Left lung (tissue), 14 donors: ENCODE measurements at places on chromosomes 7 and 10. TPM values are rescaled to one million over a fixed set of nuclear protein-coding genes. Genes with fewer than 3 reads are reported as not detected.

DNA sequence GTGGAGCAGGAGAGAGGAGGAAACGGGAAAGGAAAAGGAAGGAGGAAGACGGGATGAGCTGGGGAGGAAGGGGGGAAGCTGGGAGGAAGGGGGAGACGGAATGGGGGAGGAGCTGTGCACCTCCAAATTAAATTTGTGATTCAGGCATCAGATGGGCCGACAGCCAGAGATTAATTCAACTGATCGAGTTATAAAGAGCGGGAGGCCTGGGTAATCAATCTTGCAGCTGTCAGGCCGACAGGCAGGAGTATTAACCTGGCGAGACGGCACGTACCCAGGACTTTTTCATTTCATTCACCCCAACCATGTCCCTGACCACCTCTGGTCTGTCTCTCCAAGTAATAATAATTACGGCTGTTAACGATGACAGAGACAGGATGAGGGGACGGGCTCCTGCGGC, 26.2 kb downstream of the KAZALD1 start:
- no peaks in the 10 kb centered on the region for H3K4me1 ChIP-seq
- no peak overlapping the region for H3K4me3 ChIP-seq
- H3K27me3 ChIP-seq, result peaks cover 99% of the 10 kb centered on the region
- no peak overlapping the region for H3K27ac ChIP-seq
- no peaks in the 10 kb centered on the region for H3K36me3 ChIP-seq

GRCh38 chr10:132820056-132820455, 34.1 kb upstream of the NKX6-2 start:
- no peak overlapping the region for H3K27ac ChIP-seq
- DNase-seq, result no peak
- no peaks in the 10 kb centered on the region for H3K4me1 ChIP-seq
- no peak overlapping the region for H3K4me3 ChIP-seq
- no peaks in the 10 kb centered on the region for H3K36me3 ChIP-seq
- H3K27me3 ChIP-seq, result no peaks in the 10 kb centered on the region

DNA sequence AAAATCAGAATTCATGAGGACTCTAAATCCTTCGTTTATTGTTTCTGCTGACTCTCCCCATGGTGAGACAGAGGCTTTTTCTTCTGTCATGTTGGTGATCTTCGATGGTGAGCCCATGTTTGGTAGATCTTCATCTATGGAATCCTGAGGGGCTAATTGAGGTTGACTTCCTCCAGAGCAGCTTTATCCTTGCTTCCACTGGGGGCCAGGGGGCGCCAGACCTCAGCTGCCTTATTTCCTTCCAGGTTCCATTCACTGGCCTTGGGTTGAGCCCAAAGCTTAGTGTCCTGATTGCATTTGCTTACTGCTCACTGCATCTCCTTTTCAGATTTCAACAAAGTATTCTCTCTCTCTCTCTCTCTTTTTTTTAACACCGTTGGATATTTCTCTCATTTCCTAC, 80.7 kb downstream of the GCC1 start:
- no peak for DNase-seq
- H3K27me3 ChIP-seq, result no peaks in the 10 kb centered on the region
- H3K27ac ChIP-seq, result no peak overlapping the region
- no peak overlapping the region for H3K4me3 ChIP-seq

- H3K27ac ChIP-seq, result no peak overlapping the region
- H3K36me3 ChIP-seq, result no peaks in the 10 kb centered on the region
- no peak overlapping the region for H3K4me3 ChIP-seq
- H3K27me3 ChIP-seq, result no peaks in the 10 kb centered on the region
- no peaks in the 10 kb centered on the region for H3K4me1 ChIP-seq
- DNase-seq, result no peak
Observed at GRCh38 chr7:80060218-80060806, 74.3 kb upstream of the GNAI1 start.

The CCDC3 gene
- 7.8 TPM for total RNA-seq

- peaks cover 7% of the 10 kb centered on the region for H3K27me3 ChIP-seq
- no peak overlapping the region for H3K4me3 ChIP-seq
- H3K27ac ChIP-seq, result no peak overlapping the region
- no peaks in the 10 kb centered on the region for H3K4me1 ChIP-seq
Observed at GRCh38 chr10:42969909-42970308, 107.0 kb upstream of the RET start.

The ZNF488 gene
- total RNA-seq, result 0.73 TPM

- H3K4me3 ChIP-seq, result no peak overlapping the region
- no peaks in the 10 kb centered on the region for H3K36me3 ChIP-seq
- DNase-seq, result no peak
- H3K27me3 ChIP-seq, result peaks cover 10% of the 10 kb centered on the region
- peak overlapping the region; percentile 3 for H3K27ac ChIP-seq
Observed at GRCh38 chr7:134886353-134887057, 99.8 kb upstream of the AGBL3 start.

GRCh38 chr7:128123291-128124037, 92.2 kb upstream of the LRRC4 start:
- no peak for DNase-seq
- no peak overlapping the region for H3K27ac ChIP-seq
- H3K4me3 ChIP-seq, result no peak overlapping the region
- H3K36me3 ChIP-seq, result no peaks in the 10 kb centered on the region

DNA sequence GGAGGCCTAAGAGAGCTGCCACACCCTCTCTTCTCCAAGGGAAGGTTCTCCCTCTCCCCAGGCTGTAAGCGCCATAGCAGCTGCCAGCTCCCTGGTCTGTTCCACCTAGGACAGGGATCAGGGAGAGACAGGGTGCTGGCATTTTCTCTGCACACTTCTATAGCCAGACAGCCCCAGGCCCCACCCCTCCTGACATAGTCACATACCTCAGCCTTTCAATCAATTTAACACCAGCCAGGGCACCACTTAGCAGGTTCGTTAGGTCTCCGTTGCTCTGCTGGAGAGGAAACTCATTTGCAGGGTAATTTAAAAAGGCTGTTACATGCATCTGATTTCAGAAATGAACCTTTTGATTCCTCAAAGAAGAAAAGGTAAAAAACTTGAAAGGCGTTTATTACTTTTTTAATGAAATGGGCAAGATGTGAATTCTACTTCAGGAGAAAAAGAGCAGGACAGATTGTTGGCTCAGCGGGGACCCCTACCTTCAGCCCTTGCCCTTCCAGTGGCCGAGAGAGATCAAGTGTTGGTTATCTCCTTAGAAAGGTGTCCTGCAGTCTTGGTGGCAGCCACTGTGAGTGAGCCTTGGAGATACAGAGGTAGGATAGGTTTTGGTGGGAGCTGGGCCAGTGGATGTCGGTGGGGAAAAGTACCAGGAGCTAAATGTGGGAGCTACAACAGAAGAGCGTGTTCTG, 180.5 kb upstream of the GALNT17 start:
- H3K4me3 ChIP-seq, result no peak overlapping the region
- H3K4me1 ChIP-seq, result no peaks in the 10 kb centered on the region
- no peaks in the 10 kb centered on the region for H3K27me3 ChIP-seq

The PCDH15 gene
- total RNA-seq, result 0.58 TPM

- no peak overlapping the region for H3K4me3 ChIP-seq
- no peak overlapping the region for H3K27ac ChIP-seq
- no peaks in the 10 kb centered on the region for H3K27me3 ChIP-seq
- no peaks in the 10 kb centered on the region for H3K36me3 ChIP-seq
Observed at GRCh38 chr7:103011650-103012049, 62.9 kb downstream of the FBXL13 start.

The MMP21 gene
- 0.32 TPM for total RNA-seq

GRCh38 chr10:20466731-20467130, 430.4 kb downstream of the NEBL start:
- H3K27ac ChIP-seq, result no peak overlapping the region
- H3K36me3 ChIP-seq, result no peaks in the 10 kb centered on the region
- no peak overlapping the region for H3K4me3 ChIP-seq
- H3K27me3 ChIP-seq, result no peaks in the 10 kb centered on the region

- no peaks in the 10 kb centered on the region for H3K27me3 ChIP-seq
- no peaks in the 10 kb centered on the region for H3K36me3 ChIP-seq
- DNase-seq, result no peak
- peak overlapping the region; percentile 73 for H3K4me3 ChIP-seq
- peaks cover 13% of the 10 kb centered on the region for H3K4me1 ChIP-seq
Observed at GRCh38 chr7:32893207-32893524, 1.6 kb upstream of the KBTBD2 start.

GRCh38 chr10:124011464-124011863, 81.9 kb downstream of the CHST15 start:
- peaks cover 22% of the 10 kb centered on the region for H3K4me1 ChIP-seq
- no peak for DNase-seq
- H3K36me3 ChIP-seq, result no peaks in the 10 kb centered on the region
- no peak overlapping the region for H3K4me3 ChIP-seq

GRCh38 chr10:71068861-71069271, 143.5 kb upstream of the UNC5B start:
- peaks cover 19% of the 10 kb centered on the region for H3K27me3 ChIP-seq
- DNase-seq, result no peak
- H3K4me3 ChIP-seq, result no peak overlapping the region

- no peak overlapping the region for H3K4me3 ChIP-seq
- H3K36me3 ChIP-seq, result no peaks in the 10 kb centered on the region
- H3K27me3 ChIP-seq, result no peaks in the 10 kb centered on the region
- no peaks in the 10 kb centered on the region for H3K4me1 ChIP-seq
- H3K27ac ChIP-seq, result no peak overlapping the region
Observed at GRCh38 chr7:42210333-42210732, 26.7 kb downstream of the GLI3 start.

DNA sequence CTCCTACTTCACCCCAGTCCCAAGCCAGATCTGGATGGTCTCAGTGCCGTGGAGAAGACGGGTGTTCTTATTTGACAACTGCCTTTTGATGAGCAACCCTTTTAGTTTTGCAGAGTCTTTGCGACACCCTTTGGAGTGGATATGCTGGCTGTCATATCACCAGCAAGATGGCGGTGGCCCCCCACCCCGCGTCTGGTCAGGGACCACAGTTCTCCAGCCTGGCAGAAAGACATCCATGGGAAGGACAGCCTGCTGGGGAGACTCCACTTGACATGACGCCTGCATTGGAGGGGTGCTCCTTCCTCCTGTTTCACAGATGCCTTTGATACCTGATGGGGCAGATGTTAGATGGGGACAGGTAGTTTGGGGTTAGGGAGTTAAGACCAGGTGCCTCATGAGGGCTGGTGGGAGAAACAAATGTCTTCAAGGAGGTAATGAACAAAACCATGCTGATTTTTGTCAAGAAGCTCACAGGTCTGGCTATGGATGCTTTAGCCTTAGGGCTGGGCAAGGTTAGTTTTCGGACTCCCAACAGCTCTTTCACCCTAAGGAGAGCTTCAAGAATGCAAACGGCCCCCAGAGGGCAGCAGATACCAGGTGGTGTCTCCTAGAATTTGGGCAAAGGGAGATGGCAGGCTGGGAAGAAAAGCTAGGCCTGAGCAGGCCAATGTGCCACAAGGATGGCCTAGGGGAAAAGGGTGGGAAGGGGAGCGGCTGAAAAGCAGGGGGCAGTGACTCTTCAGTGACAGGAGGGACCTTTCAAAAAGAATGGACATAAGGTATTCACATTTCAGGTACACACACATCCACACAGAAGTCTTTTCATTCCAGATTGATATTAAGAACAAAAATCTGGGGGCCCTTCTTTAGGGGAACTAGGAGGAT, 95.2 kb downstream of the CLEC2L start:
- H3K27me3 ChIP-seq, result no peaks in the 10 kb centered on the region
- no peak overlapping the region for H3K4me3 ChIP-seq
- H3K4me1 ChIP-seq, result peaks cover 5% of the 10 kb centered on the region
- no peak overlapping the region for H3K27ac ChIP-seq
- no peaks in the 10 kb centered on the region for H3K36me3 ChIP-seq

GRCh38 chr7:27955596-27955995, 215.6 kb downstream of the TAX1BP1 start:
- no peak for DNase-seq
- H3K4me3 ChIP-seq, result no peak overlapping the region
- H3K4me1 ChIP-seq, result no peaks in the 10 kb centered on the region

The STRIP2 gene
- total RNA-seq, result 5.3 TPM

DNA sequence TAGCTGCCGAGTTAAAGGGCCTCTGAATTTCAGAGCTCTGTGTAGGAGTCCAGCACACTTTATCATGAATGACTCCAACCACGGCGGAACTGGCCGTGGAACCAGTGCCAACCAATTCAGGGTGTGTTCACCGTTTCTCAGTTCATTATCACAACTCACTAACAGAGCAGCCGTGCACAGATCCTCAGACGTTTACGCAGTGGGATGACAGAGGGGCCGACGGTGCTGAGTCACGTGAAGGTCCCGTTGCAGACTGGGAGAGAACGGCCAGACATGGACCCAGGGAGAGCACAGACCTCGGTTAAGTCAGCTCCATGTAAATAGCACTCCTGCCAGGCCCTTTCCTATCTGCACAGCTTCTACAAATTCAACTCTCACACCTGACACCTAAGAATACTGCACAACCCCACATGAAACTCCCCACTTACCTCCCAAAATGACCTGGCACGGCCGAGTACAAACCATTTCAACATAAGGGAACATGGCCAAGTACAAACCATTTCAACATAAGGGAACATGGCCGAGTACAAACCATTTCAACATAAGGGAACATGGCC, 95.5 kb downstream of the DIP2C start:
- no peak overlapping the region for H3K4me3 ChIP-seq
- H3K27me3 ChIP-seq, result no peaks in the 10 kb centered on the region
- DNase-seq, result no peak

GRCh38 chr10:14040787-14041631, 289.7 kb downstream of the FRMD4A start:
- no peaks in the 10 kb centered on the region for H3K27me3 ChIP-seq
- no peaks in the 10 kb centered on the region for H3K4me1 ChIP-seq
- H3K36me3 ChIP-seq, result no peaks in the 10 kb centered on the region
- DNase-seq, result no peak

GRCh38 chr10:1036341-1036791, 10.7 kb upstream of the IDI2 start:
- no peak for DNase-seq
- H3K4me3 ChIP-seq, result no peak overlapping the region
- peaks cover 3% of the 10 kb centered on the region for H3K36me3 ChIP-seq

DNA sequence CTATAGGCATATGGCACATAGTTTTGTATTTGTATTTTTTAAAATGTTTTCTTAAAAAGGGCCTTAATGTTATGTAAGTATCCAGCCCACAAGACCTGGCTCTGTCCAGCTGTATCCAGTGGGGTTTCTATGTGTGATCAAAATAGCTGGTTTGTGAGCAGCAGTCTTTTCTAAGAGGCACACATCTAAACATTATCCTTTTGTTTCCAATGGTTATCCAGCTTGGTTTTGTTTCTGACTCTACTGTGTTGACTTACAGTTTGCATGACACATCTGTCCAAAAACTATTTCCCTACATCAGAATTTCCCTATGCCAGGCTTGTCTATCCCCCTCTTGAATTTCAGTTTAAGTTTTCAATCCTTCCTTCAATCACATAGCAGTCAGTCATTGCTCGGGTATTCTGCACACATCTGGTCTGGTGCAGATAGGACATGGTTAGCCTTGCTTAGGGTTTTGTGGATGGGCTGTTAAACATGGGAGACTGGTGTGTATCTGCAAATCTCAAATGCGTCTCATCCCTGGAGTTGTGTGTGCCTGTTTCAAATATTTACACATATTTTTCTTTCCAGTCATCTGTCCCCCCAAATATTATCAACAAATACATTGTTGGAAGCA, 104.2 kb downstream of the SAMD9 start:
- H3K27me3 ChIP-seq, result no peaks in the 10 kb centered on the region
- H3K36me3 ChIP-seq, result no peaks in the 10 kb centered on the region
- H3K4me1 ChIP-seq, result no peaks in the 10 kb centered on the region
- no peak for DNase-seq
- H3K4me3 ChIP-seq, result no peak overlapping the region
- no peak overlapping the region for H3K27ac ChIP-seq

The HOGA1 gene
- total RNA-seq, result 1.1 TPM

GRCh38 chr10:60270426-60270825, 119.2 kb downstream of the ANK3 start:
- H3K27ac ChIP-seq, result no peak overlapping the region
- no peak overlapping the region for H3K4me3 ChIP-seq
- H3K36me3 ChIP-seq, result no peaks in the 10 kb centered on the region
- DNase-seq, result no peak
- no peaks in the 10 kb centered on the region for H3K4me1 ChIP-seq

- DNase-seq, result no peak
- no peaks in the 10 kb centered on the region for H3K27me3 ChIP-seq
- H3K4me1 ChIP-seq, result peaks cover 10% of the 10 kb centered on the region
- no peak overlapping the region for H3K4me3 ChIP-seq
Observed at GRCh38 chr10:79021948-79022499, 46.7 kb upstream of the ZMIZ1 start.
